ENCODE measurements at places on chromosomes 2 and 18.

- DNase-seq = no peak
These were observed 487.2 kb upstream of the GCFC2 start for GRCh38 chr2:76197842-76198448.

DNA sequence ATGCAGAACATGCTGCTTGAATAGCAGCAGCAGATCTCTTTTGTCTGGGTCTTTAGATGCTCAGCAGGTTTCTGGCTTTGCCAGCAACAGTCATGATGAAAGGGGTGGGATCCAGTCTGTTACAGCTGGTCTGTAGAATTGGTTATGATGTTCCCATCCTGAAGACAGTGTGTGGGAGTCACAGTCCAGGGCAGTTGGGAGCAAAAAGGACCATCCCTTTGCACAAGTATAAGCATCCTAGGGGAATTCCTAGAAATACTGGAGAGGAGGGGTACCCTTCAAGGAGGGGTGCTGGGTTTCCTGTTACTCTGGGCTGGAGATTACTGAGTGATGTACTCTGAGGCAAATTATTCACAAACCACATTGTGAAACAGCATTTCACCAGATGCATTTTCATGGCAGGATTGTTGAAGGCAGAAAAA is 119.9 kb upstream of the RND3 start:
- no peak for DNase-seq

DNA sequence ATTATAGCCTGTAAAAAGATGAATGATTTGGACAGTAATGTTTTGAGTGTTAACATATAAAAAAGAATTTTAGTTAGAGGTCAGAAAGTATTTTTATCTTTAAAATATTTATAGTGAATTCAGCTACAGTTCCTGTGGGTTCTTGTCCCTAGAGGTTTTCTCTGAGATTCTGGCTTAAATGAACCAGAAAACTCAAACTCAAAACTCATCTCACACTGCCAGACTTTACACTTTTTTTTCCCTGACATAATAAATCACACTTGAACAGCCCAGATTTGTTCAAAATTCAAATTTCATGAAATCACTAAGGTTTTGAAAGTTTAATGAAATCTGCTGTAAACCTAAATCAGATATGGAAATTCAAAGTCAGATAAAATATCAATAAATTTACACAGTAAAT is 92.3 kb downstream of the KCNH7 start:
- no peak for DNase-seq

GRCh38 chr2:119208791-119209203 is 14.8 kb upstream of the STEAP3 start:
- DNase-seq = no peak

DNA sequence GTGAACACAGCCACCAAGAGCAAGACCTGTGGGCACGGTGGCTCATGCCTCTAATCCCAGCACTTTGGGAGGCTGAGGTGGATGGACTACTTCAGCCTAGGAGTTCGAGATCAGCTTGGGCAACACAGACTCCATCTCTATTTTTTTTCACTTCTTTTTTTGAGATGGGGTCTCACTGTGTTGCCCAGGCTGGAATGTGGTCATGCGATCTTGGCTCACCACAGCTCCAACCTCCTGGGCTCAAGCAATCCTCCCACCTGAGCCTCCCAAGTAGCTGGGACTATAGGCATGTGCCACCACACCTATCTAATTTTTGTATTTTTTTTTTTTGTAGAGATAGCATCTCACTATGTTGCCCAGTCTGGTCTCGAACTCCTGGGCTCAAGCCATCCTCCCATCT is 54.4 kb upstream of the SPRED2 start:
- no peak for DNase-seq

GRCh38 chr2:63056107-63057050 is 5.7 kb downstream of the OTX1 start:
- DNase-seq = no peak

DNA sequence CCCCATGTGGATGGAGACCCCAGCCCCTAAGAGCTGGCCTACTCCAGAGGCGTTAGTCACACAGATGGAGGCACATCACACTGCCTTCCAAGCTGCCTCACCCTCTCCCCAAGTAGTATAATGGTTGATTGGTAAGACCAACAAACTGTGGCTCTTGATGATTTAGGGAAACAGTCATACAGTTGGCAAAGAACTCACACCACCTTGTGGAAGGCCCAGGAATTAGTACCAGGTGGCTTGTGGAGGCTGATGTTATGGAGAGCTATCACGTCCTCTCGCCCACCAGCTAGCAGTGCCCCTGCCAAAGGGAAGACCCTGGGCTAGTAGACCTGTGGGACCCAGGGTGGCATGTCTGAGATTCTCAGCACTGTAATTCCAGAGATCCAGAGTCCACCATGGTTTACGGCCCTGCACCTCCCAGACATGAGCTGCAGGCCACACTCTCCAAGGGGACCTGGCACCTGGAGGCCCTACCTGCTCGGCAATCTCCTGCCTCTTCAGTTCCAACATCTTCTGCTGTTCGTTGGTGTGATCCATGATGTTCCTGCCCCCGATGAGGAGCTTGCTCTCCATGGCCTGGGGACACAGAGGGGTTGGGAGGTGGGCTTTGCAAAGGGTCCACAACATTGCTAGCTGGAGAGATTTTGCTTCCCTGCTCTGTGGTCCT is 26.3 kb downstream of the KIF3C start:
- no peak for DNase-seq

- DNase-seq = no peak
These were observed 45.8 kb upstream of the PDK1 start for GRCh38 chr2:172510088-172510487.

DNA sequence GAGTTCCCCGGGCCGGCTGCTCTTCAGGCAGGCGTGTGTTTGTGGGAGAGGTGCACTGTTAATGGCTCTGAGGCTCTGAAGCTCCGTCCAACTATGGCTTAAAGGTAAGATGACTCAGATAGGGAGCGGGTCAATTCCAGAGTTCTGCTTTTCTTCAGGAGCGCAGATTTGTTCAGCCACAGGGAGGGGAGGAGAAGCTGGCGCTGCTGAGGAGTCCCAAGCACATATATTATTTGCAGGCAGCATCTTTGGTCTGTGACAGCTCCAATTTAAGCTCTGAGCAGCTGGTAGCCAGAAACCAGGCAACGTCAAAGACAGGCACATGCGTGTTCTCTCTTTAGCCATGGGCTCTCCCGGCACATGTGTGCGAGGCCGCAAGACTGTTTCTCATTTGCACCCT is 229.2 kb downstream of the BCL2 start:
- no peak for DNase-seq

Data from T-helper 2 cell (primary cell).